Uterine smooth muscle cell (primary cell): ENCODE measurements at places on chromosomes 1 and 21. TPM values are rescaled to one million over a fixed set of nuclear protein-coding genes. Genes with fewer than 3 reads are reported as not detected.

B3GALNT2 gene
- 58.4 and 63.1 TPM in 2 replicates for total RNA-seq

OR2L8 gene
- total RNA-seq: 0.25 TPM in 1 of 2 replicates, not detected in the other

TMCO4 gene
- 8.2 and 11.7 TPM in 2 replicates for total RNA-seq

DPYD gene
- 49.2 and 50.5 TPM in 2 replicates for total RNA-seq

KCNC4 gene
- total RNA-seq: 8.0 and 10.9 TPM in 2 replicates

PTAFR gene
- 0.12 and 0.33 TPM in 2 replicates for total RNA-seq

MOV10 gene
- 40.0 and 41.9 TPM in 2 replicates for total RNA-seq

SEMA6C gene
- 0.66 and 0.75 TPM in 2 replicates for total RNA-seq

OR2L2 gene
- under 0.01 TPM in 1 of 2 replicates, not detected in the other for total RNA-seq

AGRN gene
- 35.2 and 54.7 TPM in 2 replicates for total RNA-seq

ASTN1 gene
- 0.22 and 0.75 TPM in 2 replicates for total RNA-seq

CDC7 gene
- 2.9 and 15.5 TPM in 2 replicates for total RNA-seq

TNNT2 gene
- 0.11 TPM in 1 of 2 replicates, not detected in the other for total RNA-seq

NR1I3 gene
- not detected in 2 replicates for total RNA-seq

LRRC38 gene
- 0.50 TPM in 1 of 2 replicates, not detected in the other for total RNA-seq

VAV3 gene
- 0.50 and 0.77 TPM in 2 replicates for total RNA-seq

CTTNBP2NL gene
- total RNA-seq: 14.6 and 17.1 TPM in 2 replicates

TP73 gene
- total RNA-seq: under 0.01 and 0.12 TPM in 2 replicates

F3 gene
- 7.0 and 16.9 TPM in 2 replicates for total RNA-seq

C1orf185 gene
- total RNA-seq: not detected in 2 replicates

RIIAD1 gene
- not detected in 2 replicates for total RNA-seq

RGSL1 gene
- total RNA-seq: not detected in 2 replicates

RPS6KC1 gene
- 36.9 and 39.5 TPM in 2 replicates for total RNA-seq

MARK1 gene
- 1.7 and 1.9 TPM in 2 replicates for total RNA-seq

LCE1A gene
- total RNA-seq: not detected in 2 replicates

SPRR3 gene
- not detected in 2 replicates for total RNA-seq

CDA gene
- total RNA-seq: 1.2 and 4.0 TPM in 2 replicates

LRRC8B gene
- total RNA-seq: 0.75 and 1.8 TPM in 2 replicates

LRRC8C gene
- total RNA-seq: 6.1 and 9.2 TPM in 2 replicates

REN gene
- total RNA-seq: 0.62 and 0.77 TPM in 2 replicates

FCAMR gene
- total RNA-seq: not detected in 2 replicates

IFNLR1 gene
- not detected in 2 replicates for total RNA-seq

APOBEC4 gene
- not detected in 2 replicates for total RNA-seq

SPATA6 gene
- total RNA-seq: 3.4 and 4.9 TPM in 2 replicates

C21orf58 gene
- total RNA-seq: 4.5 and 11.5 TPM in 2 replicates

FNDC5 gene
- total RNA-seq: 0.22 and 1.9 TPM in 2 replicates

TSTD1 gene
- total RNA-seq: 3.4 and 9.1 TPM in 2 replicates

TMEM200B gene
- 21.0 and 22.8 TPM in 2 replicates for total RNA-seq

KCNA3 gene
- total RNA-seq: 1.5 and 1.6 TPM in 2 replicates

HLX gene
- total RNA-seq: 8.6 and 17.9 TPM in 2 replicates

PDE9A gene
- total RNA-seq: 1.9 and 2.1 TPM in 2 replicates

DISP3 gene
- total RNA-seq: under 0.01 TPM in 2 replicates

IFFO2 gene
- 7.5 and 7.6 TPM in 2 replicates for total RNA-seq

LCE2D gene
- not detected in 2 replicates for total RNA-seq

AMY1A gene
- total RNA-seq: not detected in 2 replicates

ADORA1 gene
- total RNA-seq: 4.1 and 7.5 TPM in 2 replicates

SPSB1 gene
- total RNA-seq: 23.1 and 26.8 TPM in 2 replicates

CLEC20A gene
- total RNA-seq: not detected in 2 replicates

OR6N1 gene
- not detected in 2 replicates for total RNA-seq

AXDND1 gene
- total RNA-seq: 0.12 and 0.22 TPM in 2 replicates

HMCN1 gene
- total RNA-seq: 13.2 and 30.5 TPM in 2 replicates
